Retina (tissue), 1 donor: ENCODE measurements at places on chromosomes 7 and 10.

DNA sequence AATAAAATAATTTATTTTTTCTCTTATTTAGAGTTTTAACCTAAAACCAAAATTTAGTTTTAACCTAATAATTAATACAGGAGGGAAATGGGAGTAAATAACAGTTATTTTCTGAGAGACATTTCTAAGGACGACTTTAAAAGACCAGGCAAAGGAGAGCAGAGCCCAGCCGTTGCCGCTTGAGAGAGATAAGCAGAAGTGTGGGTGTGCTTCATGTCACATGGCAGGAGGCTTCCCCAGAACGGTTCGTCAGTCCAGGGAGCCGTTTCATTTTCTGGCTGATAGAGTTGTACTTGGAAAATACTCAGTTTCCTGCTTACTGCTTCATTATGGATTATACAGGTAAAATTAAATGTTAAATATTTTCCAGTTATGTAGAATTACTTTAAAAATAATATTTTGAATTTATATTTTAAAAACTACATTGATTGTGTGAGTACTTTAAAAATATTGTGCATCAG is 61.4 kb downstream of the ST7 start:
- no peak for DNase-seq

GRCh38 chr10:52665821-52666220 is 106.8 kb downstream of the MBL2 start:
- DNase-seq = no peak

GRCh38 chr10:9015447-9015846 is 961.0 kb downstream of the GATA3 start:
- no peak for DNase-seq

DNA sequence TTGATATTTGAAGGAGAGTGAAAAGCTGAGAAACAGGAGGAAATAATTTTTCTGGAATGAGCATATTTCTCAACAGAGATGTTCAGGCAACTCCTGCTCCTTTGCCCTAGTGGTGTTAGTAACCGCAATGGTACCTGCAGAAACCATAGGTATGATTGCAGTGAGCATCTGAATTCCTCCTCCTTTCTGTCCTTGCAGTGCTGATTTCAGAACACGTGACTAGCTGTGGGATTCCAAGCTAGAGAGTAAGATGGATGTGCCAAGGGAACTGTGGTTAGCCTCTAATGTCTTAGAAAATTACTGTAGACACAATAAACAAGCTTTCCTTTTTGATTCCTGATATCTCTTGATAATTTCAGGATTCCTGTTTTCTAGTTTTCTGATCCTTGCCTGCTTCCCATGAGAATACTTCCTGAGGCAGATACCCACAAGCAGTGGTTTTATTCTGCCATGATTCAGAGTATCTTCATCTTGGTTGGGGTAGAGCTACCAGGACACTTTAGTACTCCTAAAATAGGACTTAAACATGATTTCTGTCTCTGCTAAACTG is 27.5 kb downstream of the LRGUK start:
- DNase-seq = no peak

DNA sequence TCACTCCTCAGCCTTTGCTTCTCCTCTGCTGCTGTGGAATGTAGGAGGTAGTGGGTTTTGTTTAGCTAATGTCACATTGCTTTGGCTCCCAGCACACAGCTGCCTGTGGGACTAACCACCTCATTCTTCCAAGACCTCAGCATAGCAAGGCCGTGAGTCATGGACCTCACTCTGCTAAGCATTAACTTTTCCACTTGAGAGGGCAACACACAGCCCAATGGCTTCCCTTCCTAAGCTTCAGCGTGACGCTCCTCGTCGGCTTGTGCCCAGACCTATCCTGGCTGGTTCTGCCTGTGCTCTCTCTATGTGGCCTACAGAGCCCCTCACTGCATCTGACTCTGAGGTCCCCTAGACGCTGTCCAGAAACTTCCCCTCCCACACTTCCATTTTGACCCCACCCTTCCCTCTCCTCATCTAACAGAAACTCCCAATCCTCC is 23.3 kb downstream of the MYOF start:
- peak; percentile 24 for DNase-seq
